Neural crest cell (in vitro differentiated cells): ENCODE measurements at places on chromosomes 1 and 21. TPM values are rescaled to one million over a fixed set of nuclear protein-coding genes. Genes with fewer than 3 reads are reported as not detected.

- DNase-seq, result no peak
Measured at GRCh38 chr1:167551362-167551761, 2.2 kb downstream of the CREG1 start.

DNA sequence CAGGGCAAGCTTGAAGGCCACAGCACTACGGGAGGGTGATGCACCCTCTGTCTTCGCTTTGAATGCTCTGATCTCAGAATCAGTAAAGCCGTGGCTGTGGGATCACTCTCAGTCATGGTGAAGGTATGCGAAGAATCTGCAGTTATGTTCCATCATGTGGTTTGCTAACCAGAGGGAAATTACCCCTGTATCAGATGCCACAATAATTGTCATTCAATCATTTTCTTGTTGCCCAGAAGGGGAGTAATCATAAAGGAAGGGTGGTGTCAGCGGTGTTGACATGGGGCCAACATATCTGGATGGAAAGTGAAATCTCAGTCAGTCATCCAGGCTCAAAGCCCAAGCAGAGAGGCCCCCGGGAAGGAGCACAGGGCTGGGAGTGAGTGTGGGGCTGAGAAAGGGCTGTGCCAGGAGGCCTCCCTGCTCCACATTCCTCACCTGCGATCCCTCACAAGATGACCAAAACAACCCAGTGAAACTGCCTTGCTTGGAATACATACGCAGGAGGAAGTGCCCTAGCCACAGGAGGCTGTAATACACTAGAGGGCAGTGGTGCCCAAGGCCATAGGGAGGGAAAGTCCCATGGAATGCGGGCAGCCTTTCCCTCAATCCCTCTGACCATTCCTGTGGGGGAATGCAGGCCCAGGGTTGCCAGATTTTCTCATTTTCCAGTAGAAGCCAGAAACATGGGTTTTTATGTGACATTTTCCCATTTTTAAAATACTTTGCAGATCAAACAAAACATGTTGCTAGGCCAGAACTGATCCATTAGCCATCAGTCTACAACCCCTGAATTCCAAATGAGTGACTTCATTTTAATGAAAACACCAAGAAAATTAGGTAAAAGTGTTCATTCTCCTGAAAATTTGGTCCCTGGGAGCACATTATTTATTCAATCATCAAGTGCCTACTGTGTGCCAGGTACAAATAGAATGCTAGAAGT lies 95.7 kb upstream of the VANGL1 start:
- DNase-seq, result peak; percentile 13

DNA sequence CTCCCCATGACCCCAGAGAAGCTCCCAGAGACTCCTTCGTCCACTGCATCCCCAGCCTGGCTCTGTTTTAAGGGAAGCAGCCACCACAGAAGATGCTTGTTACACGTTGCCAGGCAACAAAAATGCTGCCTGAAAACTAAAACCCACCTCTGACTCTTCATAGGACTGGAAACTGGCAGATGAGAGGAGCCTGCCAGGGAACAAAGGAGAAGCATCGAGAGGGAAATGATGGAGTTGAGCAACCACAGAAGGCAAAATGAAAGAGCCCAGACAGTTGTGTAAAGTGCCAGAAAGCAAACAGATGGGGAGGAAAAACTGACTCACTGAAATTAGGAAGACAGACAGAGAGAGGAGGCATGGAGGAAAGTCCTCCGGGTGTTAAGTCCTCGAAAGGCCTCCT lies 118.4 kb downstream of the KCNN3 start:
- DNase-seq, result no peak

- DNase-seq, result no peak
Measured at GRCh38 chr1:240399381-240399780, 212.6 kb downstream of the GREM2 start.

- DNase-seq, result no peak
Measured at GRCh38 chr1:205515781-205516253, 11.3 kb downstream of the CDK18 start.

SPRR2D gene
- total RNA-seq, result not detected in 2 replicates

GRCh38 chr1:199202331-199202730 lies 563.5 kb downstream of the PTPRC start:
- no peak for DNase-seq

DNA sequence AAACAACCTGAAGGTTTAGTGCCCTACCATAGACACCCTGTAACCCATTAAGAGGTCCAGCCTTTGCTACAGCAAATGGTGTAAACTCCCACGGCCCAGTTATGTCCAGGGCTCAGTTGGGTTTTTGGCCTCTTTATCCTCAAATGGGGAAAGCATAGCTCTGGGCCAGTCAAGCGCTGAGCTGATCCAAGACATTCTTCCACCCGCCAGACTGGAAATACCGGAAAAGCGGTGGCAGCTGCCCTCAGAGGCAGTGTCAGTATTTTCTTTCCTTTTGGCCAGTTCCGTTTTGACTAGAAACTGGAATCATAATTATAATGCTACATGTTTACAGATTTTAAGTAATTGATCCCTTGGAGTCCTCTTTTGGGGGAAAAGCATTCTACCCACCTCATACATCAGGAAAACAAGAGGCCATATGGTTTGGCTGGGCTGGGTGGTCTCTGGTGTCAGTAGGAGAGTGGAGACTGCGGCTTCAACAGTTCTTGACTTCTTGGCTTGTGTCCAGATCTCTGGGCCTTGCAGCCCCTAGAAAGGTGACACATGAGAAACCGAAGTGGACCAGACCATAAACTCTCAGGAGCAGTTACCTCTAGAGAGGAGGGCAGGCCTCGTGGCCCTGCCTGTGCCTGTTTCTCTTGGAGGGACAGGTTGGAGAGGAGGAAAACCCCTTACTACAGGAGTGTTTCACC lies 30.2 kb upstream of the CLDN14 start:
- DNase-seq, result no peak

DNA sequence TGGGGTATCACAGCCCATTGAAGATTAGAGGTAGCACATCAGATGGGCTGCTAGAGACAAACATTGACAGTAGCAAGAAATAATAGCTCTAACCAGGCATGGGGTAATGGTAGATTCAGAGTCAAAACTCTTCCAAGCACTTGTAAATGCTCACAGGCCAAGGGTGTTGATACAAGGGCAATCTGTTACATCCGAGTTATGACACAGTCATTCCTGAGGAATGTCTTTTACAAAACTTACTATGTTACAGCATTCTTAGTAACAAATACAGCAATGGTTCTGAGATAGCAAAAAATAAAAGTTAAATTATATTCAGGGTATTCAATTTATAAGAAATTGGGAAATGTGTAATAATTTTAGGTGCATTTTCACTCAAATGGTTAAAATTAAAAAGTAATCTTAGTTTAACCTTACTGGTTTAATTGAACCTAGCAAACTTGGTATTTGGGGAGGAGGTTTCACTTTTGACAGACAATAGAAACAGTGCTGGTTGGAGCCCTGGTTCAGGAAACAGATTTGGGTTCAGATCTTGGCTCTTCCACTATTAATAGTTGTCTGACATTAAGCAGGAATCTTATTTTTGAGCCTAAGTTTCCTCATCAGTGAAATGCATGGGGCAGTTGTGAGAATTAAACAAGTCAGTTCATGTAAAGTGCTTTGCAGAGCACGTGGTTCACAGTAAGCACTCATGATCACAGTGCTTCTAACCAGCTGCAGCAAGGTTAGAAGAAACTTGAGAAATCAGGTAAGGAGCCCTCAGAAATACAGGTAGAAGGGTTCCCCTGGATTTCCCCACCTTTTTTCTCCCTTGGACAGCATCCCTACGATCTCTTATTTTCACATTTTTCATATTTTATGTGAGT lies 4.4 kb downstream of the ST3GAL3 start:
- DNase-seq, result no peak

S100A2 gene
- total RNA-seq, result not detected in 2 replicates

DNA sequence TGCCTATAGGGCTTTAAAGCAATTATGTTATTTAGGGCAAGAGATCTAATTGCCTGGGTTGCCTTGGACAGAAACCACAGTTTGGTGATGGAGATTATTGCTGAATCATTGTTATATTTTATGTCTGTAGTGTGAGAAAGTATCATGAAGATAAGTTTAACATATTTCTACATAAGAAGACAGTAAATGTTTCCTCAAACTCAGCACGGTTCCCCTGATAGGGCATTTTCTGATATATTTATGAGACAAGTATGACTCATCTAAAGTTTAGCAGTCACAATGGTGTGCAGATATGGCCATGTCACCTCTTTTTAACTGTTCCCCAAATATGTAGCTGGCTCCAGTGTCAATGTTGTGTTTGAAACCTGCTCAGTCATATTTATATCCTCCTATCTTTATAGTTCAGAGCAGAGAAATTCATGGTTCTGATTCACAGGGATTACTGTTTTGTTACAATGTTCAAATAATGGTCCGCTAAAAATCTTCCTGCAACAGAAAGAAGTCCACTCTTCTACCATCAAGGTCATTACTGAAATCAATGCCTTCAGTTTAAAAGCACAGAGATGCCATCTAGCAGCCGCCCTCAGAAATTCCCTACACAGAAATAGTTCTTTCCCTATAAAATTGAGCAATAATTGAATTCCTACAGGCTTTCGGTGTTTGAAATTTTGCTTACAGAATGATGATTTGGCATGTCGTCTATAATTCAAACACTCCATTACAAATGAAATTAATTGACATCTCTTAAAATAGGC lies 3.7 kb downstream of the OLFM3 start:
- no peak for DNase-seq

DNA sequence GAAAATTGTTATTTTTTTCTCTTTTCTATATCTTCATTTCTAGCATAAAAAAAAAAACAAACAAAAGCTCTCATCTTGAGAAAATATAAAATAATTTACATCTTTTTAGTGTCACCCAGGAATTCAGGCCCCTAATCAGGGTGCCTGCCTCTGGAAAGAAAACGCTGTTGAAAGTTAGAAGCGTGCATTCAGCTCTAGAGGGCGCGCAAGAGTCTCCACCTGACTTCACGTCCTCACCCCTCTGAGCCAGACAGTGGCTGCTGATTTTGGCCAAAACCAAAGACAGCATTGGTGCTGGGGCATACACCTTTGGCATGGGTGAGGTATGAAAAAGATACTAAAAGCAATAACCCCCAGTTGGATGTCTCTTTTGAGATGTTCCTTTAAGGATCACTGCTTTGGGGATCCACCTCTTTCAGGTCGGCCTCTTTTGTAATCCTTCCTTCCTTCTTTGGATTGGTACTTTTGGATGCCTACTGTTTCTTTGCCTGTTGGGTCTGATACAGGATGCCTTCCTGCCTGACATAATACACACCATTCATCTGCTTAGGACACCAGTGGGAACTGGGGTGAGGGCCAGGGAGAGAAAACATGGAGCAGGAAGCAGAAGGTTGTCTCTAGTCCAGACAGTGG lies 77.6 kb upstream of the CHRM3 start:
- DNase-seq, result peak; percentile 50

GRCh38 chr1:147267711-147268110 lies 25.2 kb downstream of the CHD1L start:
- no peak for DNase-seq

DNA sequence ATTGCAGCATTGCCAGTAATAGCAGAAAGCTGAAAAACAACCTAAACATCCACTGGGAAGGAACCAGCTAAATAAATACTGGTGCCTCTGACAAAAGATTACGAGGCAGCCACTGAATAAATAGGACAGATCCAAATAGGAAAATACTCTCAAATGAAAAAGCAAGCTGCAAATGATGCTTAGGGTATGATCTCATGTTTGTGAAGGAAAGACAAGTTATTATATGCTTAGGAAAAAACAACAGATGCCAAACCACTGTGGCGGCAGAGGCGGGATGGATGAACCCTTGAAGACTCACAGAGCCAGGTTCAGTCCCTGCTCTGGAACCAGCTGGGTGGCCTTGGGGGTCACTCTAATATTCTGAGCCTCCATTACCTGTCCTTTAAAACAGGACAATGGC lies 41.6 kb downstream of the MATN1 start:
- DNase-seq, result no peak

DNA sequence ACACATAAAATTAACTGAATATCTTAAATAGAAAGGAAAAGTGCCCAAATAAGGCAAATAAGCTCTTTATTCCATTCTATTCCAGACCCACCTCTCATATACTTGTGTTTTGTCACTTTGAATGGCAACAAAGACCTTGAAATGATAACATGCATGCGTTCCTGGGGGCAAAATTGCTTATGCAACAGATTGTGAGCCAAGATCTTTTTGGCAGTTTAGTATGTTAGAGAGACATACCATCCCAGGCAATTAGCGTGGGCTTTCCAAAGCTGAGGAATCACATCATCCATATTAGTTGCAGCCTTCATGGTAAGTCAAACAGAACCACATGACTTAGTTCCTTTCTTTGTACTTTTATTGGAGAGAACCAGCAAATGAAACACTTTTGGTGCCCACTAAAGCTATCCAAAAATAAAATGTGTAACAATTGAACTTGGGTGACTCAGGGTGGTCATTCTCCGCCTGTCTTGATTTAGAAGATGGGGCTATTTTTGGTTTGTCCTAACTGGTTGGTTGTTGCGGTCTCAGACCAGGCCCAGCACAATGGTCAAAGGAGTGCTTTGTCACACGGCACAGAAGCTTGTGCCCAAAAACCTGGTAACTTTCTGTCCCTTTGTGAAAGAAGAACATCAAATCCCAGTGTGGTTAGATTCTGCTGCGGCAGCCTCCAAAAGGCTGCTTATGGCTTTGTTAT lies 68.7 kb upstream of the ATF3 start:
- DNase-seq, result no peak

DNA sequence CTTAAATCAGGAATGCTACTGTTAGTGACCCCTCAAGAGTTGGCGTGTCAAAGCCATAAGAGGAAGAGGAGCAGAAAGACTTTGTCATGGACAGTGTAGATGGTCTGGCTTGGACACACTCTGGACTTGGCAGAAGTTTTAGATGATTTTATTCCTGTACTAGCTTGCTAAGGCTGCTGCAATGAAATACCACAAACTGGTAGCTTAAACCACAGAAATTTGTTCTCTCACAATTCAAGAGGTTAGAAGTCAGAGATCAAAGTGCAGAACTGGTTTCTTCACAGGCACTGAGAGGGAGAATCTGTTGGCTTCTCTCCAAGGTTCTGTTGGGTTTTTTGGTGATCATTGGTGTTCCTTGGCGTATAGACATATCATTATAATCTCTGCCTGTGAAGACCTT lies 869.8 kb upstream of the B3GALT2 start:
- DNase-seq, result no peak

- DNase-seq, result no peak
Measured at GRCh38 chr1:218467101-218468072, 122.3 kb downstream of the TGFB2 start.

CFHR5 gene
- not detected in 2 replicates for total RNA-seq

AZIN2 gene
- total RNA-seq, result 8.1 and 9.7 TPM in 2 replicates

GRCh38 chr1:44170281-44170823 lies 28.9 kb upstream of the KLF18 start:
- no peak for DNase-seq

- DNase-seq, result no peak
Measured at GRCh38 chr1:220249522-220249921, 22.7 kb downstream of the RAB3GAP2 start.

GRCh38 chr21:42336054-42336453 lies 14.7 kb downstream of the TFF2 start:
- no peak for DNase-seq

GRCh38 chr1:45677751-45678245 lies 8.5 kb downstream of the GPBP1L1 start:
- no peak for DNase-seq

GRCh38 chr1:51214615-51215131 lies 21.4 kb upstream of the RNF11 start:
- DNase-seq, result no peak

ATF3 gene
- 10.3 and 12.3 TPM in 2 replicates for total RNA-seq
